ENCODE measurements at places on chromosomes 12 and 14.

DNA sequence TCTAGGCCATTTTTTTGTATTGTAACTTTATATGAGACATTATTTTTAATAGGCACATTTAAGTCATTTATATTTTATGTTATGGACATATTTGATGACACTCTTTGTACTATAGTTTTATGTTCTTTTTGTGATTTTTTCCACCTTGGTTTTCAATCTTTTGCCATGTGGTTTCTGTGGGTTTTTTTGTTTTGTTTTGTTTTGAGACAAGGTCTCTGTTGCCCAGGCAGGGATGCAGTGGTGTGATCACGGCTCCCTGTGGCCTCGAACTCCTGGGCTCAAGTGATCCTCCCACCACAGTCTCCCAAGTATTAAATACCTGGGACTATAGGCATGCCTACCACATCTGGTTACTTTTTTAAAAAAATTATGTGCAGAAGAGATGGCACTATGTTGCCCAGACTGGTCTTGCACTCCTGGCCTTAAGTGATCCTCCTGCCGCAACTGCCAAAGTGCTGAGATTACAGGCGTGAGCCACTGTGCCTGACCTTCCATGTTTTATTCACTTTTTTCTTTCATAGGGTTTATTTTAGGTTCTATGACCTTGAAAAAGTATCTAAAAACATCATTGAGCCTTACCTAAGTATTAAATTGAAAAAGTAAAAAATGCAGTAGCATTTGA, 16.3 kb downstream of the MSRB3 start:
- DNase-seq = no peak

DNA sequence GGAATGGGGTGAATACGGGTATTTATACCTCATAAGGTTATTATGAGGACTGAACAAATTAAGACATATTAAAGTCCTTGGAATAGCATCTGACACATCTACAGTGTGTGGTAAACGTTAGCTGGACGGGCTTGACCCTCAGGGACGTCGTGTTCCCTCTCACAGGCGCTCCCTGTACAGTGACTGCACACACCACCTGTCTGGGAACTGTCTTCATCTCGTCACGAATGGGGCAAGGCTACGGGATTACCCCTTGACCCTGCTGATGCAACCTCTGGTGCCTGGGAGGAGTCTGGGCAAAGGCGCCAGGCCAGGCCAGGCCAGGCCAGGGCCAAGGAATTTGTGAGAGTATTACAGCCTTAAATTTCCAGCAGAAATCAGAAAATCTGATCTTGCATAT, 191.1 kb downstream of the CALM1 start:
- DNase-seq = no peak

DNA sequence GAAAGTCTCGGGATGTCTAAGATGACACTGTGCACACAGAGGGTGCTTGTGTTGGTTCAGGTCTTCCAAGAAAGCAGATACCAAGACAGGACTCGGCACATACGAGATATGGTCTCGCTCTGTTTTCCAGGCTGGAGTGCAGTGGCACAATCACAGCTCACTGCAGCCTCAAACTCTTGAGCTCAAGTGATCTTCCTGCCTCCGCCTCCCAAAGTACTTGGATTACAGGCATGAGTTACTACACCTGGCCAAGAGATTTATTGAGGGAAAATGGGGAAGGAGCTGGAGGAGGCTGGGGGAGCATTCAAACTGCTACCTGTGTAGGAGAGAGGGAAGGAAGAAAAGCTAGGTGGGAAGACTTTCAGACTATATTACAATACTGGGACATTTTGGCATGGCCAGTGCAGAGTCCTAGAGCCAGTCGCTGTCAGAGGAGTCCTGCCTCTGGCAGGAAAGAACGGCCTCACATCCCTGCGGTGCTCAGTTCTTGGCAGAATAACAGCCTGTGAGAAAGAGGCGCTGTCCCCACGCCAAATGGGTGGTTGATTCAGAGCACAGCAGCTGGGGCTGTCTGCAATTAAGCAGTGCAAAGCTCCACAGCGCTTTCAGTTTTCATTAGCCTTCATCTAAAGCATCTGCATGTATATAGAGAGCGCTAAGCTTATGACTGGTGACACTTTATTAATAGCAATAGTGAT, 18.3 kb downstream of the SLC17A8 start:
- DNase-seq = no peak

GRCh38 chr12:130456375-130457199, 118.9 kb downstream of the PIWIL1 start:
- DNase-seq = no peak

- DNase-seq = no peak
Measured at GRCh38 chr12:122886851-122887818, 8.8 kb downstream of the VPS37B start.

DNA sequence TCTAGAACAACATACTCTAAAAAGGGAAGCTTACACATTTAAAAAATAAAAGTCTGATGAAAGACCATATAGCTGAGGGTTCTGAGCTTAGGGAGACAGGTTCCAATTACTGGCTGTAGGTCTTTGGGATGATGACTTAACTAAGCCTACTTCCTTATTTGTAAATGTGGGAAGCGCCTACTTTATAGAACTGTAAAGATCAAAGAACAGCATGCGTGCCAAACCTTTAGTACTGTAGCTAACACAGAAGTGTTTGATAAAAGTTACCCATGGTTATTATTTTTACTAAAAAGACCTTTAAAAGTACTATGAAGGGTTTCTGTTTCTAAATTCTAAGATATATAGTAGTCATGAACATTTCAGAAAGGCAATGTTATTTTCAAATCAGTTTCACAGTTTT, 35.7 kb downstream of the STK38L start:
- DNase-seq = no peak

- DNase-seq = peak; percentile 31
Measured at GRCh38 chr12:54596526-54596946, 8.1 kb upstream of the PPP1R1A start.

Measured in NCI-H748 treated with DMSO at 0.1 percent for 48 hours (cell line).